Omental fat pad (tissue), 4 donors: ENCODE measurements at places on chromosomes 3 and 15. TPM values are rescaled to one million over a fixed set of nuclear protein-coding genes. Genes with fewer than 3 reads are reported as not detected.

MUC4 gene
- 0.09 TPM for total RNA-seq

NMNAT3 gene
- total RNA-seq: 3.5 TPM

LRTM1 gene
- total RNA-seq: not detected

FANCD2OS gene
- total RNA-seq: not detected

GABRA5 gene
- not detected for total RNA-seq

PLOD2 gene
- total RNA-seq: 35.3 TPM

FGF12 gene
- 2.4 TPM for total RNA-seq
